ENCODE measurements at places on chromosomes 1 and 21.
A peak's percentile ranks its signal among the peaks of the same experiment; 100 is the strongest.

DNA sequence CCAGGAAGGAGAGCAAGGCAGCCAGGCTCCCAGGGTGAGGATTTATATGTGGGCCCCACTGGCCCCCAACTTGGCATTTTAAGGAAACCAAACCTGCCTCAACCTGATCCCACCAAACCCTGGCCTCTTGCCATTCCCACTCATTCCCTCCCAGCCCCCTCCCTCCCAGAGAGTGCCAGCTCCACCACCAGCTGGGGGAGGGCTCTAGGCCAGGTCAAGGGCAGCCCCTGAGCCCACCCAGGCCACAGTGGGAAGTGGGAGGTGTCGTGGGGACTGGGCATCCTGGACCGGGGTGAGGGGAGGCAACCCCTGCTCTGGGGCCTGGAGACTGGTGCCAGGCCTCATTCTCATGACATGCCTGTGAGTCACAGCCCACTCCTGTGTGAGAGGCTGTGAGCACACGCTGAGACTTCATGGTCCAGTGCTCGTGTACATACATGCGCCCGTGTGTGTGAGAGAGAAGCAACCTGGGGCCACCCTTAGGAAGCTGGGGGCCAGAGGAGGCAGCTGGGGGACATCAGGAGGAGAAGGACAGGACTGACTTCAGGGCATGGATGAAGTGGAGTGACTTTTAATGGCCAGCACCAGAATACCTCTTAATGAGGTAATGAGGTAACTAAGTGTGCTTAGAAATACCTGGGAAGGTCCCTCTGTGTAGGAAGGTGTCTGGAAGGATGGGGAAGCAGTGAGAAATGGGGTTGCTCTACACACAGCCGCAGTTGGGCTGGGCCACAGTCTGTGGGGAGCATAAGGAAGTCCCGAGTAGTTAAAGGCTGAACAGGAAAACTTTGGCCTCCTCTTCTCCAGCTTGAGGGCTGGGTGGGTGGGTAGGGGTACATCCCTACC is at the start of gene S100A2:
S100A2 (minus strand) TSS at position 316 of the 846 bp plus-strand sequence. CDS start 1,967 bp downstream, outside the sequence.
- DNase-seq, result peak; percentile 23

GRCh38 chr1:30845904-30846290 is 62.7 kb downstream of the SDC3 start:
- DNase-seq, result no peak

DNA sequence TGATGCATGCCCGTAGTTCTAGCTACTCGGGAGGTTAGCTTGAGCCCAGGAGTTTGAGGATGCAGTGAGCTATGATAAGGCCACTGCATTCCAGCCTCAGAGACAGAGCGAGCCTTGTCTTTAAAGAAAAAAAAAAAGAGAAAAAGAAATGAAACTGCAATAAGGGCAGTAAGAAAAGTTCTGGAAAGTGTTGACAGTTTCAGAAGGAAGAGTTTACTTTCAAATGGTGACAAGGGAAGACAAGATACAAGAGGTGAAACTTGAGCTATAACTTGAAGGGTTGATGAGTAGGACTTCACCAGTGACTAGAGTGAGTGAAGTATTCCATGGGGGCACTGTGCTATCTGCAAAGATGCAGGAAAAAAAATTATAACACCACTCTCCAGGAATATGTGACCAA is 125.0 kb downstream of the AKT3 start:
- DNase-seq, result no peak

DNA sequence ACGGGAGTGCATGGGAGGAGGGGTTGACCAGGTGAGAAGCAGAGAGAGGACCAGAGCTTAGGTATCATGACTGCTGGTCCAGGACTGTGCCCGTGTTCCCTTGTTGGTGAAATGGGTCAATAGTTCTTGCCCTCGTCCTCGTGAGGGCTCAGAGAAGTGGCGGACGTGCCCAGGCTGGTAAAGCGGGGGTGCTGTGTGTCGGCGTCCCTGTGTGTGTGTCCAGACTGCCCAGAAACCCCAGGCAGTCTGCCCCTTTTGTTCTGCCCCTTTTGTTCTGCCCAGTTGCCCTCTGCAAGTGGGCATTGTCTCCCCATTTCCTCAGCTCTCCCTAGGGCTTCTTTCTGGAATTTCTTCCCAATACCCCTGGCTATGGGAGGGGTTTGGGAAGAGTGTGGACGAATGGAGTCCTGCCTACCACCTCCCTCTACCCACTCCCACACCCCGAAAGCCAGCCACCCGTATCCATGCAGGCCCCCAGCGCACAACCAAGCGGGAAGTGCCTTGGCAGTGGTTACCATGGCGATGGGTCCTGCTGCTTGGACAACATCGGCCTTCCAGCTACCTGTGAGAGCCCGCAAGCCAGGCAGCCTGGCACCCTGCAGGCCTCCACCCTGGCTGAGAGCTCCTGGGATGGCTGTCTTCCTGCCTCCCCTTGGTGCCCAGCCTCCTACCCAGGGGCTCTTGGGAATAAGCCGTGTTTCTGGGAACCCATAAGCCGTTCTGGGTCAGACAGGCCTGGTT is 34.7 kb downstream of the ACOT11 start:
- DNase-seq, result no peak

- DNase-seq, result no peak
Observed at GRCh38 chr1:236907205-236907604, 97.0 kb downstream of the MT1HL1 start.

GRCh38 chr1:223153177-223154119 is 10.4 kb upstream of the TLR5 start:
- no peak for DNase-seq

DNA sequence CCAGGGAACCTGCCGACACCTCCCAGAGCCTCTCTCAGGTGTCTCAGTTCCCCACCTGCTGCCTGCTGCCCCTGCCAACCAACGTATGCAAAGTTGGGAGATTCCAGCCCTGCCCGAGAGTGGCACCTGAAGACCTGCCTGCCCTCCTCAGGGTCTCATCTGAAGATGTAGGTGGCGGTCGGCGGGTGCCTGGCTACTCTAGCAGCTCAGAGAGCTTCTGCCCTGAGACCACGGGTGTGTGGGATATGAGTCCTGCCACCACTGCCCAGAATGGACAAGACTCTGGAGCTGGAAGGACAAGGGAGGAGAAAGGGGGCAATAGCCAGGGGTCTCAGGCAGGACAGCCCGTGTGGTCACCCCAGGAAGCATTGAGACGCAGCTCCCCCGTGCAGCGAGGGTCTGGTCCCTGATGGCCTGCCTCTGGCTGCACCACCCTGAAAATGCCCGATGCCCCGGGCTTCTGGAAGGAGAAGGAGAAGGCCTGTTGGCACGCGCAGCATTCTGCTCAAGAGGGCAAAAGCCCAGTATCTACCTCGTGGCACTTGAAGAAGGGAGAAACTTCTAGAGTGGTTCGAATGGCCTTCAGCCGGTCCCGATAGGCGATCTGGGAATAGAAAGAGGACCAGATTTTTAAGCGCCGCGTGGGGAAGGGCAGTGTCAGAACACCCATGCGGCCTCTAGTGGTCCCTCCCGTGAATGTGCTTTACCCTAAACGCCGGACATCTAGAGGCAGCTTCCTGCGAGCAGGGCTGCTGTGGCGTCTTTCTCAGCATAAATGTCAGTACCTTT is 88.8 kb downstream of the STUM start:
- DNase-seq, result no peak

GRCh38 chr21:34152500-34152899 is 79.1 kb downstream of the MRPS6 start:
- no peak for DNase-seq

- no peak for DNase-seq
Observed at GRCh38 chr1:27548136-27548853, 55.6 kb downstream of the AHDC1 start.

DNA sequence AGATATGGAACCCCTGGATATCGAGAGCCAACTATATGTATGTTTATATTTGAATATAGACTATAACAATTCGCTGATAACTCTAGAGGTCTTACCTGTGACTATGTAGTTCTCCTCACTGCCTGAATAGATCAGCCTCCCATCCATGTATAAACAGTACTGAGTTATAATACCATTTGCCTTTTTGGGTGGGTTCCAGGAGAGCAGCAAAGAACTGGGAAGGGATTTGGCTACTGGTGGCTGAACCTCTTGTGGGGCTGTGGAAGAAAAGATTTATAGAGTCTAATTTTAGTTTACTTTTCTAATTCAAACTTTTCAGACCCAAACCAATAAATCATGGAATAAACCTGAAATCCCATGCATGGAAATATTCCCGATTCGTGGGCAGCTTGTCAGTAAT is 376.9 kb downstream of the USH2A start:
- no peak for DNase-seq

DNA sequence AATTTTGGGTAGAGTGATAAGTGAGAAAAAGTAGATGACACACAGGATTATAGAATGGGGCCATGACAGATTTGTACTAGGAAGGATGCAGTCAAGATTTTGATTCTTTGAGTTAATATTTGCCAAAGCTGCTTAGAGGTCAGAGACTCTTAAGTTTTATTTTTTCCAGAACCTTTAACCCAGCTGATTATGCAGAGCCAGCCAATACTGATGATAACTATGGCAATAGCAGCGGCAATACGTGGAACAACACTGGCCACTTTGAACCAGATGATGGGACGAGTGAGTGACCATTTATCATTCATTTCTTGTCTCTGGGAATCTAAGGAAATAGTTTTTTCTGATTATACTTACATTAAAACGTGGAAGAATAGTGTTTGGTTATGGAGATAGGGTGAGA is 16.1 kb downstream of the UBAP2L start:
- DNase-seq, result no peak

- no peak for DNase-seq
Observed at GRCh38 chr1:10794724-10795275, 1.6 kb downstream of the CASZ1 start.

DNA sequence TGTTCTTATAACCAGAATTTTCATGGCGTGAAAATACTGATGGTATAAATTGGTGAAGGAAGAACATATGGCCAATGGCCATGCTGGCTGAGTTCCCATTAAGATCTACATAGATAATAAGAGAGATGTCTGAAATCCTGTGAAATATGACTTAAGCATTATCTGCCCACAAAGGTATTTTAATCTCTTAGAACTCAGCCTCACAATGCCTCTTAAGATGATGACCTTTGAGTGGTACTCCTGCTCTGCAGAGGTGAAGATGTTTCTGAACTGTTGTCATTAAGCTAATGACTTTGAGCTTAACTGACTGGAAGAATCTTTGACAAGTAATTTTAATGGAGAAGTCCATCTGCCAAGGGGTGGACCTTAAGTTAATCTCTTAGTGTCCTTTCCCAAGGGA is 148.7 kb downstream of the ZNF326 start:
- DNase-seq, result no peak

- DNase-seq, result no peak
Observed at GRCh38 chr1:11441211-11441952, 37.6 kb upstream of the DISP3 start.

GRCh38 chr1:147099192-147099591 is 73.1 kb downstream of the PRKAB2 start:
- no peak for DNase-seq

- DNase-seq, result peak; percentile 70
Observed at GRCh38 chr1:9724706-9725476, 73.4 kb downstream of the PIK3CD start.

DNA sequence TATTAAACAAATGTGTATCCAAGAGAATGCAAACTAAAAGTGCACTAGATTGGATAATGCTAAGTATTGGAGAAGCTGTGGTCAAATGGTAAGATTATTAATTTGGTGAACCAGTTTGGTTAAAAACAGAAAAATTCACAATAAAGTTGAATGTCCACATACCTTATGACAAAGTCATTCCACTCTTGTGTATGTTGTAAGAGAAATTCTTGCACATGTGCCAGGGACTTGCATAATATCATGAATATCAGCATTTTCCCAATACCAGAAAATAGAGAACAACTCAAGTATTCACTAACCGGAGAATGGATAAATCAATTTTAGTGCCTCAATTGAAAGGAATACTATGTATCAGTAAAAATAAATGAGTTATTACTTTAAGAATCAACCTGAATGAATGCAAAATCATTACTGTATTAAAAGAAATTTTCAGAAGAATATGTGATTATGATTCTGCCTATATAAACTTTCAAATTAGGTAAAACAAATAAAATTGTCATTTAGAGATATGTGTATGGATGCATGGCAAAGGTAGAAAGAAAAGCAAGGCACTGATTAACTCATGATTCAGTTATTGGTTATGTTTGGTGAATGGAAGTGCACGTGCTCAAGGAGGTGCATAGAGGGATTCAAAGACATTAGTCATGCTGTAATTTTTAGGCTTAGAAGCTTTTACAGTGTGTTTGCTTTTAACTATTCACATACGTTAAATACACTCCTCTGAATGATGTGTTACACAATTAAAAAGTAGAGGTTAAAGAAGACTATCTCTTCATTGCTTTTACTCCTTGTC is 217.4 kb upstream of the KCNK2 start:
- DNase-seq, result no peak

DNA sequence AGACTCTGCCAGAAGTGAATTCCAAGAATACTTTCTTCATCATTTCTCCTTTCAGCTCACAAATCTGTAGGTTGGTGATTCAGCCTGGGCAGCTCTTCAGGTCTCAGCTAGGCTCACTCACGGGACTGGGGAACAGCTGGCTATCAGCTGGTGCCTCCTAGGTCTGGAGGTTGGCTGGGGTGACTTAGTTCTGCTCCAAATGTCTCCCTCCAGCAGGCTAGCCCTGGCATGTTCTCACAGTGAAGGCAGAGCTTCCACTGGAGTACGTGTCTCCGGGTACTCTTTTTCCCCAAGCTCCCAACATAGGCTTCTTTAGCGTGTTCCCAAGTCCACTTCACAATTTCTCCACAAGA is 12.5 kb upstream of the VAMP4 start:
- no peak for DNase-seq

- no peak for DNase-seq
Observed at GRCh38 chr1:175269151-175269550, 76.6 kb upstream of the KIAA0040 start.

GRCh38 chr1:165371588-165372225 is 15.2 kb upstream of the LMX1A start:
- DNase-seq, result no peak

GRCh38 chr1:67889953-67890567 is 56.8 kb upstream of the GNG12 start:
- DNase-seq, result no peak

GRCh38 chr1:119713749-119714456 is 2.2 kb downstream of the PHGDH start:
- no peak for DNase-seq

DNA sequence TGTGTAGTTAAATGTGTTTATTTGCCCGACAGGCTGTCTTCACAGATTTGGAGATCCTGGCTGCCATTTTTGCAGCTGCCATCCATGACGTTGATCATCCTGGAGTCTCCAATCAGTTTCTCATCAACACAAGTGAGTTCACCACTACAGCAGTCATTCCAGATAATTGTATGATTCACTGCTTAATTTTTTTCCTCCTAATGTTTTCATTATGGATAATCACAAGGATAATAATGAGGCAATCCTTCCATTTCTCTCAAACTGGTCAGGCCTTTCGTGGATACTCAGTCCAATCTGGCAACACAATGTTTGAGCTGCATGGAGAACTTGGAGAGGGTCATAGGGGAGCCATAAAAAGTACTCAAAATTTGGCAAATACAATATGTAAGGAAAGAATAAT is 168.3 kb upstream of the SGIP1 start:
- no peak for DNase-seq

- DNase-seq, result no peak
Observed at GRCh38 chr1:204136814-204137213, 15.0 kb downstream of the ETNK2 start.

- DNase-seq, result peak; percentile 27
Observed at GRCh38 chr1:27872802-27873551, 633 bp downstream of the THEMIS2 start.

GRCh38 chr1:78079580-78079979 is 33.8 kb downstream of the GIPC2 start:
- no peak for DNase-seq

GRCh38 chr1:227758366-227758765 is 23.1 kb downstream of the SNAP47 start:
- DNase-seq, result no peak

GRCh38 chr1:233295975-233296322 is 424 bp upstream of the PCNX2 start:
- DNase-seq, result no peak

- no peak for DNase-seq
Observed at GRCh38 chr1:226938903-226939437, 1.1 kb upstream of the COQ8A start.

Measured in activated CD4-positive, alpha-beta T cell treated with anti-CD3 and anti-CD28 coated beads, Interleukin-2, amount 50 U/mL, for 1 hour (primary cell).